ENCODE measurements at places on chromosomes 4 and X.

DNA sequence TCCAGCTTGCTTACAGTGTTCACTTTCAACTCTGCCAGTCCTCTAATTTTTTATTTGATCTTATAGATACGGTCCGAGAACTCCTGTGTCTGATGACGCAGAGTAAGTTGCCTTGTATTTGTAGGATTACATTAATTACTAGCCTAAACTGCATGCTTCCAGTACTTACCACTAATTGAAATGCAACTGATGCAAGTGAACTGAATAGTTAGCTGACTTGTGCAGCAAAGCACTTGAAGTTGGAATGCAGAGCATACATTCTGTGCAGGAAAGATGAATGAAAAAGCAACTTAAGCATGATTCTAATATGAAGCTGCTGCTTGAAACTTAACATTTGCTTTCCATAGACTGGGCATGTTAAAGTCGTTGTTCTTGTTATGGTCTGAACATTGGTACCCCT lies 100.9 kb downstream of the LIMCH1 start:
- DNase-seq = no peak

GRCh38 chrX:150198776-150199175 lies 164.3 kb upstream of the MAMLD1 start:
- no peak for DNase-seq

DNA sequence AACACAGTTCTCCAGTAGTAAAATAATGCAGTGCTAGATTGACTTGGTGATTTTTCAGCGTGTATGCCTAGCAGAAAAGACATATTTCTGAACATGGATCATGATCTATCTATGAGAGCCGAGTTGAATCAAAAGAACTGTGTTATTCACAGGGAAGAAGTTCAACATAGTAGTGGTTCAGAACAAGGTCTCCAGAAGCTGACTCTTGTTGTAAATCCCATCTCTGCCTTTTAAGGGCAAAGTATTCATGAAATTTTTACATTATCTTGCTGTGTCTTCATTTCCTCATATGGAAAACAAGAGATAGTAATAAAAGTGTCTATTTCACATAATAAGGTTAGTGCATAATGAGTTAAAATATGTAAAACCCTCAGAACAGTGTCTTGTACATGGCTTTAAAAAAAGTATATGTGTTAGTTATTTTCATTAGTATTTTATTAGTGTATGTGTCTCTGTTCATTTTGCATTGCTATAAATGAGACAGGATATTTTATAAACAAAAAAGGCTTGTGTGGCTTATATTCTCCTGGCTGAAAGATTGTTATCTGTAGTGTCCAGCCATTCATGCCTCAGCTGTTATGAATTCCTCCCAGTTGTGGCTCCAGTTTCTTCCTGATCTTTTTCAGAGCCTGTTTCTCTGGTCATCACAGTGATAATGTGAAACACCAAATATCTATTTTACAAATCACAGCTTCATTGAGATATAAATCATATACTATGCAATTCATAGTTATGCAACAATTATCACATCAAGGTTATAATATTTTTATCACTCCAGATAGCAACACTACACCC lies 1351.2 kb downstream of the STIM2 start:
- DNase-seq = no peak

- DNase-seq = no peak
Observed at GRCh38 chrX:1681439-1681838, 66.6 kb downstream of the ASMT start.

- DNase-seq = no peak
Observed at GRCh38 chr4:72602396-72603376, 33.7 kb upstream of the ADAMTS3 start.

GRCh38 chr4:99202536-99202935 lies 16.5 kb downstream of the ADH6 start:
- DNase-seq = no peak

GRCh38 chrX:20225488-20225833 lies 41.2 kb downstream of the RPS6KA3 start:
- no peak for DNase-seq

DNA sequence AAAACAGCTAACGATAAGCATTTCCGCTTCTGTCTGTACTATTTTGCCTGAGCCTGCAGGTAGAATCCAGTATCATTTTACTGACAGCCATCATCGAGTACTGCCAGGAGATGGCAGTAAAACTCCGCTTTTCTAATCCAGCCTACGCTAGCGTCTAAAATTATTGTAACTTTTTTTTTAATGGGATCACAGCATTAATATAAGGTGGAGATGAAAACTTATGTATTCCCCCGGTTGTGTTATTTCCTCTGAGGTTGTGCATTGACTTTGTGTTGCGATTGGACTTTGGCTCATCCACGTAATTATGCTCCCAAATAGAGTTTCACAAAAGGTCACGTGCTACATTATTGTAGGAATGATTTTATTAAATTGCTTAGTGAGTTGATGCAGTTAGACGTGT lies 248.1 kb downstream of the C4orf33 start:
- DNase-seq = no peak

GRCh38 chrX:119107206-119107605 lies 20.4 kb downstream of the KIAA1210 start:
- DNase-seq = no peak

DNA sequence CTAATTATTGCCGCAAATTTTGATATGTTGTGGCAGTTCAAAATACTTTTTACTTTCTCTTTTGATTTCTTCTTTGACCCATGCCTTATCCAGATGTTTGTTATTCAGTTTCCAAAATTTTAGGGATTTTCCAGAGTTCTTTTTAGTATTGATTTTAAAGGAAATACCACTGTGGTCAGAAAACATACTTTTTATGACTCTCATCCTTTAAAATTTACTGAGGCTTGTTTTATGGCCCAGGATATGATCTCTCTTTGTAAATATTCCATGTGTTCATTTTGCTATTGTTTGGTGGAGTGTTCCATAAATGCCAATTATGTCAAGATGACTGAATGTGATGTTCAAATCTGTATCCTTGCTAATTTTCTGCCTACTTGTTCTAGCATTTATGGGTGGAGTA lies 272.3 kb upstream of the DIPK2B start:
- DNase-seq = no peak

GRCh38 chr4:97404876-97405523 lies 738.3 kb downstream of the STPG2 start:
- DNase-seq = no peak

DNA sequence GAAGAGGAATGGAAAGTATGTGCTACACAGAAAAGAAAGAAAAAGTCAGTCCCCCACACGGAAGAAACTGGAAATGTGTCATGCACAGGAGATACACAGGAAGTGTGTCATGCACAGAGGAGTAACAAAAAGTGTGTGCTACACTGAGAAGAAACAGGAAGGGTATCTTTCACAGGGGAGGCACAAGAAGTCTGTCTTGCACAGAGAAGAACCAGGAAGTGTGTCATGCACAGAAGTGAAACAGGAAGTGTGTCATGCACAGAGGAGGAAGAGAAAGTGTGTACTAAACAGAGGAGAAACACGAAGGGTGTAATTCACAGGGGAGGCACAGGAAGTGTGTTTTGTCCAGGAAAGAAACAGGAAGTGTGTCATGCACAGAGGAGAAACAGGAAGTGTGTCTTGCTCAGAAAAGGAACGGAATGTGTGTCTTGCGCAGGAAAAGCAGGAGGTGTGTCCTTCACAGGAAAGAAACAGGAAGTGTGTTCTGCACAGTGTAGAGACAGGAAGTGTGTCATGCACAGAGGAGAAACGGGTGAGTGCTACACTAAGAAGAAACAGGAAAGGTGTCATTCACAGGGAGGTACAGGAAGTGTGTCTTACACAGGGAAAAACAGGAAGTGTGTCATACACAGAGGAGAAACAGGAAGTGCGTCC lies 527.2 kb upstream of the PRKX start:
- DNase-seq = no peak

DNA sequence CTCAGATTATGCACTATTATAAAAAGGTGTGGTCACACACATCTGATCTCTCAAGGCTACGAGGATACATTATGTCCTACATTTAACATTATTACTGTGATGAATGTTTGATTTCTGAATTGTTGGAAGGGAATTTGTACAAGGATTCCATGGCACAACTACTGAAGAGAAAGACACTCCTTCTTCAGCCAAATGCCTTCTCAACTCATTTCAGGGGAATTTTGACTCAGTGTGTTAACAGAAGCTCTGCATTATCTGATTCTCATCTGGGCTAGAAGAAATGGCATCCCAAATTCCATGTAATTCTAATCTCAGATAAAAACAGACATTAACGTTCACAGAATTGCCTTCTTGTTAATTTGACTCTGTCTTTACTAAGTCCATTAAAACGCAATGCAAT lies 477.7 kb downstream of the PDGFC start:
- no peak for DNase-seq

GRCh38 chr4:113144091-113144490 lies 94.6 kb downstream of the ANK2 start:
- DNase-seq = no peak

Data from activated T-cell treated with anti-CD3 and anti-CD28 coated beads for 24 hours (primary cell).